ENCODE measurements at places on chromosomes 3 and 15. TPM values are rescaled to one million over a fixed set of nuclear protein-coding genes. Genes with fewer than 3 reads are reported as not detected.

SERP1 gene
- polyA plus RNA-seq, result 119 TPM

CCDC54 gene
- polyA plus RNA-seq, result 0.11 TPM

- no peak for DNase-seq
Observed at GRCh38 chr3:152226176-152226575, 42.6 kb upstream of the MBNL1 start.

DNA sequence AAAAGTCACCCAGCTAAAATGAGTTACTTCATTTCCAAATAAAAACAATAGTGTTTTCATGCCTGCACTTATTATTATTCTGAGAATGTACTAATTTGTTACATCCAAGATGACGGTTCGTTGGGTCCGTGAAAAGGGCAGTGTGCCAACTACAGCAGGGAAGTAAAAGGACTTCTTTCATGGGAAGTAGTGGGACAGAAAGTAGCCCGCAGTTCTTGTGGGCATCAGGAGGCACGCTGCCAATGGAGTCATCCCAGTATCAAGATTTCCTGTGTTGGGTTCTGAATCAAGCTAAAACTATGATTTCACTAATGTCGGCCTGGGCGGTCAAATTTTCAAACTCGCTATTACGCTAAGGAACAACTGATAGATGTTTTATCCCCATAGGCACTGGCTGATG, 254.5 kb upstream of the SOX2 start:
- no peak for DNase-seq

DNA sequence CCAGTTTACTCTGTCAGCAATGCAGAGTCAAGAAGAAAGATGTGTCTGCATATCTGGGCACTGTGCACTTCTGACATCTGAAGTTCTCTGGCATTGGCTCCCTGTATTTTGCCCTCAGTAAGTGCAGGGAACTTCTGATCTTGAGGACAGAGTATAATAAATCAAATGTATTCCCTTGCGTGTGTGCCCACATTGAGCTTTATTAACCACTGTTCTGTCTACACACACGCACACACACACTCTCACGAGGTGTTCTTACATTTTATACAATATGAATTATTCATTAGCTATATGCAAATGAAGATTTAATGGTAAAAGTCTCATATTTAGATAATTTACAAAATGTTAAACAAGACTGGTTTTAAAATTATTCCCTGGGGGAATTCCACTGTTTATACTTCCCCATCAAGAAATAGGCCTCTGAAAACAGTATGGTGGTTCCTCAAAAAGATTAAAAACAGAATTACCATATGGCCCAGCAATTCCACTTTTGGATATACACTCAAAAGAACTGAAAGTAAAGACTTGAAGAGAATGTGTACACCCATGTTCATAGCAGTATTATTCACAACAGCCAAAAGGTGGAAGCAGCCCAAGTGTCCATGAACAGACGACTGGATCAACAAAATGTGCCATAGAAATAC, 24.6 kb upstream of the ANPEP start:
- DNase-seq, result no peak

- DNase-seq, result no peak
Observed at GRCh38 chr3:108441071-108441507, 69.3 kb downstream of the MYH15 start.

Data from renal cortex interstitium (tissue), 15 donors.